ENCODE measurements at places on chromosomes 11 and 22. TPM values are rescaled to one million over a fixed set of nuclear protein-coding genes. Genes with fewer than 3 reads are reported as not detected.

- no peaks in the 10 kb centered on the region for H3K27me3 ChIP-seq
- no peak overlapping the region for H3K4me3 ChIP-seq
- no peaks in the 10 kb centered on the region for H3K36me3 ChIP-seq
- no peak for DNase-seq
- H3K4me1 ChIP-seq, result no peaks in the 10 kb centered on the region
These were observed 43.9 kb downstream of the WT1 start for GRCh38 chr11:32391479-32391878.

DNA sequence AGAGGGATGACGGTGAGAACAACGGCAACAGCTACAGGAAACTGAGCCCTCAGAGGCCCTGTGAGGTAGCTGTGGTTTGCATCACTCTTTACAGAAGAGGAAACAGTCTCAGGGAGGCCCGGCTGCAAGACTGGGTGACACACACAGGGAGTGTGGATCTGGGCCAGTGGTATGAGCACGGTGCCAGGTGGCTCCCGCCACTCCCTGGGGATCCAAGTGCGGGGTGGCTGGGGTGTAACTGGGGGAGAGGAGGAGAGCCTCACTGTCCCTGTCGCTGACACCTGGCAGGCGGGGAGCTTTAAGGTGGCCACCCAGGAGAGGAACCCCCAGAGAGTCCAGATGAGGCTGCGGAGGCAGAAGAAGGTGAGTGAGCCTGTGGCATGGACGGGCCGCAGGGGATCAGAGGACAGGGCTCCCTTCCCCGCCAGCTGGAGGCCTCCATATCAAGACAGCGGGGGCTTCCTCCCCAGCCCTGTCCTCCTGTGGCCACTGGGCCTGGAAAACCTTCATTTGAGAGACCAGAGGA lies 5.6 kb downstream of the RGL4 start:
- H3K4me3 ChIP-seq, result no peak overlapping the region
- DNase-seq, result no peak
- no peaks in the 10 kb centered on the region for H3K4me1 ChIP-seq
- no peaks in the 10 kb centered on the region for H3K27me3 ChIP-seq

DNA sequence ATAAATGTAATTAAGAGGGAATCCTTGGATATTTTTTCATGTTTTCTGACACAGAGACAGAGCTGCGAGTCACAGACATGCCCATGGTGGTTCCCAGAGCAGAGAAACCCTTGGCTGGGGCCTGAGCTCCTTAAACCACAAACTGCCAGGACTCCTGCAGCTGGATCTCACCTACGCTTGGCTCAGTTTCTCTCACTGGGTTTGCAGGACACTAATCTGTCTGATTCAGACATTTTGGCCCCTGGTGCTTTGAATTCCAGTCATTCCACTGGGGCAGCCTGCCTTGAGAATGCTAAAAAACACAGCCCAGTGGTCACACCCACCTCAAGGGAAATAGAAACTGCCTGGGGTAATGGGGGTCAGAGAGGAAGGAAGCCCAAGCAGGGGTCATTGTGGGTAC lies 122.6 kb downstream of the CCDC81 start:
- H3K4me3 ChIP-seq, result no peak overlapping the region
- H3K4me1 ChIP-seq, result no peaks in the 10 kb centered on the region
- no peak overlapping the region for H3K27ac ChIP-seq
- no peaks in the 10 kb centered on the region for H3K36me3 ChIP-seq

GRCh38 chr11:18657673-18658072 lies 23.5 kb upstream of the SPTY2D1 start:
- H3K4me3 ChIP-seq, result no peak overlapping the region
- H3K36me3 ChIP-seq, result no peaks in the 10 kb centered on the region
- no peak for DNase-seq
- H3K4me1 ChIP-seq, result no peaks in the 10 kb centered on the region
- H3K27me3 ChIP-seq, result no peaks in the 10 kb centered on the region
- no peak overlapping the region for H3K27ac ChIP-seq

DNA sequence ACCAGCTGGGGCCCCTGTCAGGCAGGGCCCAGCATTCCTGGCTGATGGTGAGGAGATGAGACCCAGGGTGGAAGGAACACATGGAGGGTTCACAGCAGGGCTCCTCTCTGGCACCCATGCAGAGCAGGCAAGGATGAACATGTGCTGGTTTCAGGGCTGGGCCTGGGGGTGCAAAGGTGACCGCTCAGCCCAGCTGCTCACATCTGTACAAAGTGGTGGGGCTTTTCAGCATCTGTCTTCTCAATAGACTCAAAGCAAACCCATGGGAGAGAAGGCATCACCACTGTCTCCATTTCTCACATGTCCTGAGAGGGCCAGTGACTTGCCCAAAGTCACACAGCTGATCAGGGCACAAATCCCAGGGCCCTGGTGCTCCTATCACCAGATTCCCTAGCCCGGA lies 27.3 kb upstream of the TCF20 start:
- no peak overlapping the region for H3K4me3 ChIP-seq
- H3K27ac ChIP-seq, result no peak overlapping the region
- H3K27me3 ChIP-seq, result no peaks in the 10 kb centered on the region

DNA sequence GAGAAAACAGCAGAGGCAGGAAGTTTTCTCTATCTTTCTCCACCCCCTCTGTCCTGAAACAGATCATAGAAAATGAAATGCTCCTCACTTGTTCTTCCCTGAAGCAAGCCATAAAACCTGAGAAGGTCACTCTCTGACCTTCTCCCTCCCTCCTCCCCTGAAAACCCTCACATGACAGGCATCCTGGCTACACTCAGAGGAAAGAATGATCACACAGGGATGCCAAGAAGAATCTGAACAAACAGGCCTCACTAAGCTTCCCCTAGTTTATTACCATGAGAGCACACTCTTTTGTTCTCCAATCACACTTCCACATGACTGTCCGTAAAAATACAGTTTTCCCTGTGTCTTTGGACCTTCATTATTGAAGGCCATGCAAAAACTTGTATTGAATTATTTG lies 300.1 kb downstream of the BUD13 start:
- H3K27ac ChIP-seq, result no peak overlapping the region
- no peaks in the 10 kb centered on the region for H3K4me1 ChIP-seq
- DNase-seq, result no peak
- no peaks in the 10 kb centered on the region for H3K36me3 ChIP-seq

DNA sequence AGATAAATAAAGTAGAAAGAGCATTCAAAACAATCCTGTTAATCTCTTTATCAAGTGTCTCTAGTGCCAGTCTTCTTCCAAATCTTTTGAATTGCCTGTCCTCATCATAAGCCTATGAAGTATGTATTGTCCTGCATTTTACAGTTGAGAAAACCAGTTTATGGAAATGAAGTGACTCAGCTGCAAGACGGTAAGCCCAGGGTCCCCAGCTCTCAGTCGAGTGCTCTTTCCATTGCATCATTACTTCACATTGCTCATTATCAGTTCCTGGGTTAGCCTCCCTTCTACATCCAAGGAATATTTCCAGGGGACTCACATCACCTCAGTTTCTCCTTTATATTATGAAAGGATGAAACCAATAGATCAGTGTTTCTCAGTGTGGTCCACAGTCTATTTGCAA lies 9.1 kb upstream of the P4HA3 start:
- no peaks in the 10 kb centered on the region for H3K36me3 ChIP-seq
- H3K27ac ChIP-seq, result no peak overlapping the region
- H3K4me1 ChIP-seq, result no peaks in the 10 kb centered on the region
- H3K4me3 ChIP-seq, result no peak overlapping the region
- DNase-seq, result no peak

- H3K27ac ChIP-seq, result no peak overlapping the region
- H3K4me1 ChIP-seq, result no peaks in the 10 kb centered on the region
- H3K4me3 ChIP-seq, result no peak overlapping the region
- DNase-seq, result no peak
- no peaks in the 10 kb centered on the region for H3K27me3 ChIP-seq
These were observed 19.4 kb upstream of the PHOX2A start for GRCh38 chr11:72263361-72263760.

GRCh38 chr22:44211256-44211945 lies 30.7 kb downstream of the PARVG start:
- no peaks in the 10 kb centered on the region for H3K27me3 ChIP-seq
- no peak overlapping the region for H3K4me3 ChIP-seq
- H3K36me3 ChIP-seq, result no peaks in the 10 kb centered on the region
- H3K4me1 ChIP-seq, result no peaks in the 10 kb centered on the region

GRCh38 chr22:49583341-49583740 lies 244.3 kb downstream of the BRD1 start:
- no peak overlapping the region for H3K27ac ChIP-seq
- H3K4me3 ChIP-seq, result no peak overlapping the region
- H3K4me1 ChIP-seq, result no peaks in the 10 kb centered on the region
- H3K36me3 ChIP-seq, result no peaks in the 10 kb centered on the region
- no peaks in the 10 kb centered on the region for H3K27me3 ChIP-seq
- DNase-seq, result no peak

GRCh38 chr11:80620867-80621266 lies 1180.0 kb upstream of the TENM4 start:
- H3K27ac ChIP-seq, result no peak overlapping the region
- no peaks in the 10 kb centered on the region for H3K36me3 ChIP-seq
- H3K4me3 ChIP-seq, result no peak overlapping the region
- H3K4me1 ChIP-seq, result no peaks in the 10 kb centered on the region
- DNase-seq, result no peak
- H3K27me3 ChIP-seq, result no peaks in the 10 kb centered on the region

- no peaks in the 10 kb centered on the region for H3K27me3 ChIP-seq
- no peak overlapping the region for H3K27ac ChIP-seq
- H3K4me1 ChIP-seq, result no peaks in the 10 kb centered on the region
- H3K36me3 ChIP-seq, result no peaks in the 10 kb centered on the region
These were observed 63.2 kb downstream of the GRIA4 start for GRCh38 chr11:105673089-105673488.

GRCh38 chr11:112179601-112180000 lies 4.3 kb downstream of the BCO2 start:
- no peak for DNase-seq
- H3K4me3 ChIP-seq, result no peak overlapping the region
- H3K4me1 ChIP-seq, result peaks cover 6% of the 10 kb centered on the region
- H3K27me3 ChIP-seq, result no peaks in the 10 kb centered on the region

DNA sequence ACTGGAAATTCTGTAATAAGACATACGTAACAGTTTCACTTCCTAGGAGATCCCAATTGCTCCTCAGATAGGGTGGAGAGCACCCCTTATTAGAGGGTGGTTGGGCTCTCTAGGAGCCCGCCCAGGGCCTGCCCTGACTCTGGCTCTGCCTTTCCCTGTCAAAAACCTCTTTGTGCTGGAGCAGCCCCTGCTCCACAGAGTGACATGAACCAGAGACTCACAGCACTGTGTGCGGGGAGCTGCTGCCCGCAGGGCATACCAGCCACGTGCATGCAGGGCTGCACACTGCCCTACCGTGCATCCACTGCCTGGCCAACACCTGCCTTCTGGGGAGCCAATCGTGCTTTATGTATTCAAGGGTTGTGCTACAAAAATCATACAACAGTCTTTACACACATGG lies 24.3 kb downstream of the KCNQ1OT1 start:
- H3K4me3 ChIP-seq, result no peak overlapping the region
- no peak for DNase-seq
- no peaks in the 10 kb centered on the region for H3K27me3 ChIP-seq
- no peak overlapping the region for H3K27ac ChIP-seq
- no peaks in the 10 kb centered on the region for H3K36me3 ChIP-seq

- H3K27me3 ChIP-seq, result no peaks in the 10 kb centered on the region
- no peak overlapping the region for H3K4me3 ChIP-seq
- DNase-seq, result no peak
- no peaks in the 10 kb centered on the region for H3K4me1 ChIP-seq
- H3K27ac ChIP-seq, result no peak overlapping the region
These were observed 584.0 kb downstream of the KCNA4 start for GRCh38 chr11:29432719-29433325.

GRCh38 chr11:129817534-129818051 lies 1.9 kb downstream of the TMEM45B start:
- no peak for DNase-seq
- H3K36me3 ChIP-seq, result no peaks in the 10 kb centered on the region
- H3K4me1 ChIP-seq, result peaks cover 5% of the 10 kb centered on the region
- H3K4me3 ChIP-seq, result no peak overlapping the region
- H3K27me3 ChIP-seq, result no peaks in the 10 kb centered on the region

GRCh38 chr22:22709719-22710445 lies 65.5 kb downstream of the GGTLC2 start:
- peaks cover 5% of the 10 kb centered on the region for H3K4me1 ChIP-seq
- no peak overlapping the region for H3K27ac ChIP-seq
- H3K4me3 ChIP-seq, result no peak overlapping the region
- H3K36me3 ChIP-seq, result no peaks in the 10 kb centered on the region
- peak; percentile 24 for DNase-seq
- H3K27me3 ChIP-seq, result no peaks in the 10 kb centered on the region

DNA sequence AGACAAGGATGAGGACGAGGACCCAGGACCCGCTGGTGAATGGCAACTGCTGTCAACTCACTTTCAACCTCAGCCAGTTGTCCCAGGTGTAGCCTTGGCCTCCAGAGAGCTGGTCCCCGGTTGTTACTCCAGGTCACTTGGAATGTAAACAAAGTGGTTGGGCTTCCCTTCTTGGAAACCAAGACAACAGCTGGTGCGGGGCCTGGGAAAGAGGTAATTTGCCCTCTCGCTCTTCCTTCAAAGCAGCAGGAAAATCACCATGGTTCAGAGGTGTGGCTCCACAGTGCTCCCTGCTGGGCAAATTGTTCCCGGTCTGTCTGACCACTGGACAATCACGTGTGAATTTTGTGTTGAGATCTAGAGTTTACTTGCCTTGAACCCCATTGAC lies 15.0 kb downstream of the SLC1A2 start:
- no peak for DNase-seq
- no peaks in the 10 kb centered on the region for H3K36me3 ChIP-seq
- H3K27ac ChIP-seq, result no peak overlapping the region
- no peaks in the 10 kb centered on the region for H3K27me3 ChIP-seq
- no peak overlapping the region for H3K4me3 ChIP-seq
- no peaks in the 10 kb centered on the region for H3K4me1 ChIP-seq

DNA sequence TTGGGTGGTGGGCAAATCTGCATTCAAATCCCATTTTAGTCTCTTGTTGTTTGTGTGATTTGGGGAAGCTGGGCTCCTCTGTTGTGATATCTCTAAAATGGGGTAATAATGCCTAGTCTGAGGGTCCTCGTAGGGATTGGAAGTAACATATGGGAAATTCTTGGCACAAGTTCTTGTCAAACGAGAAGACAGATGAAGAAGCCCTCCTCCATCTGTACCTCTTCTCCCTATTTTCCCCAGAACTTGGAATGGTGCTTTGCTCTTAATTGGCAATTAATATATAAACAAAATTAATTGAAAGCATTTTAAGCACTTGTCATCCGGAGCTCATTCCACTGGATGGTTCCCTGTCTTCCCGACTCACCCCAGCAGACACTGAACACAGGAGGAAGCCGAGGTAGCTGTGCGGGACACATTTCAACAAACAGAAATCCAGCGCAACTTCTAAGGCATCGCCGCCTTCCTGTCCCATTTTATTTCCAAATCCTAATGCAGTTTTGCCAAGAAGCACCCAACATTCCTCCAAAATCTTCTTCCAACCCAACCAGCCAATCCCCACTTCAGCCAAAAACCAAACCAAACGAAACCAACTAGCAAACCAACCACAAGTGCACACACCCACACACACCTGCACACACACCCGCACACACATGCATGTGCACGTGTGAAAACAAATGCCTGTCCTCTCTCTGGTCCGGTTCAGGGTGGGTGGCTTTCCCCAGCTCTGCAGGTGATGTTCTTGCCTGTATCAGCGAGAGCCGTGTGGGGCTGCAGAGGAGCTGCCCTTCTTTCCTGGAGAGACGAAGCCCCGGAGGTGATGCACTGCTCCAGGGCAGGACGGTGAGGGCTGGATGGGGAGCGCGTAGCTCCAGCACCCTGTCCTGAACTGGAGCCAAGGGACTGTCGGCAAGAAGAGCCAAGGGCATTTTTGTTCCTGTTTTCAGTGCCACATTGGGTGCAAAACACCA lies 100.8 kb upstream of the B3GAT1 start:
- DNase-seq, result no peak
- no peak overlapping the region for H3K4me3 ChIP-seq
- no peak overlapping the region for H3K27ac ChIP-seq
- no peaks in the 10 kb centered on the region for H3K4me1 ChIP-seq

PKP3 gene
- 0.37 TPM for total RNA-seq

NFRKB gene
- 8.2 TPM for total RNA-seq

TIMP3 gene
- 28.0 TPM for total RNA-seq

CAT gene
- total RNA-seq, result 503 TPM

RAG1 gene
- total RNA-seq, result 4.3 TPM

BDNF gene
- 0.08 TPM for total RNA-seq

SLC22A6 gene
- total RNA-seq, result not detected
